Activated CD4-positive, alpha-beta T cell treated with anti-CD3 and anti-CD28 coated beads for 36 hours (primary cell): ENCODE measurements at places on chromosomes 3 and 15.

DNA sequence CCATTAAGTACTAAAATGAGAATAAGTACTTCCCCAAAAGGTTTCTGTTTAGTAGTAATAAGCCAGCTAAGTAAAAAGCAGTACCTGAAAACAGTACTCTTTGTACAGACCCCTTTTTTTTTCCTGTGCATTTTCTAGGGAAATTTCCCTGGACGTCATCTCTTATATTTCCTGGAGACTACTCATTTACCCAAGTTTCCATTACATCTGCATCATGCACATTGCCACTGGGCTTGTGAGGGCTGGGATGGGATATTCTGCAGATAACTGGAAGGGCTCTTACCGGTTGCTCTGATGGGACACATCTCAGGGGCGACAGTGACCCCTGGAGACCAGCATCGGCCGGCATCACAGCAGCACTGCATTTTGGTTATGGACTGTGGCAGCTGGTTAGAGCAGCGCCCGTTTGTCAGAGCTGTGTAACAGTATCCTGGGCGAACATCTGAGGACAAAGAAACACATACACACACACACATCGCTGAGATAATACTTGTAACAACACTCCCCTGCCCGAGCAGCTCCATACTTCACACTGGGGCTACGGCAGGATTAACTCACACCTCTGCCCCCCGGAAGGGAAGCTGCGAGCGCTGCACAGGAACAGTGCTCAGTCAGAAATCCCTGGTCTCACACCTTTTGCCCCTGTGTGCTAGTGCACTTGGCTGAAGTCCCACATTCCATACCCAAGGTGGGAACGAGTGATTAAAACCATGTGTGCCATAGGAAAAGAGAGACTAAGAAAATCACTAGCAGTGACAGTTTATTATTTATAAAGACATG is 124.9 kb downstream of the FBN1 start:
- H3K4me3 ChIP-seq, result no peak overlapping the region
- no peaks in the 10 kb centered on the region for H3K4me1 ChIP-seq
- peaks cover 2% of the 10 kb centered on the region for H3K27me3 ChIP-seq
- no peaks in the 10 kb centered on the region for H3K36me3 ChIP-seq

- no peaks in the 10 kb centered on the region for H3K27me3 ChIP-seq
- H3K27ac ChIP-seq, result no peak overlapping the region
- no peak overlapping the region for H3K4me3 ChIP-seq
- H3K36me3 ChIP-seq, result no peaks in the 10 kb centered on the region
These were observed 315.2 kb upstream of the PDZRN3 start for GRCh38 chr3:73939985-73940384.

GRCh38 chr15:39624806-39625205 is 43.9 kb downstream of the THBS1 start:
- H3K27me3 ChIP-seq, result peaks cover 2% of the 10 kb centered on the region
- H3K4me3 ChIP-seq, result peak overlapping the region; percentile 18
- H3K36me3 ChIP-seq, result peaks cover 6% of the 10 kb centered on the region
- H3K4me1 ChIP-seq, result peaks cover 66% of the 10 kb centered on the region

GRCh38 chr3:102129760-102130608 is 280.7 kb downstream of the NFKBIZ start:
- H3K4me3 ChIP-seq, result no peak overlapping the region
- no peaks in the 10 kb centered on the region for H3K36me3 ChIP-seq
- H3K4me1 ChIP-seq, result peaks cover 21% of the 10 kb centered on the region

DNA sequence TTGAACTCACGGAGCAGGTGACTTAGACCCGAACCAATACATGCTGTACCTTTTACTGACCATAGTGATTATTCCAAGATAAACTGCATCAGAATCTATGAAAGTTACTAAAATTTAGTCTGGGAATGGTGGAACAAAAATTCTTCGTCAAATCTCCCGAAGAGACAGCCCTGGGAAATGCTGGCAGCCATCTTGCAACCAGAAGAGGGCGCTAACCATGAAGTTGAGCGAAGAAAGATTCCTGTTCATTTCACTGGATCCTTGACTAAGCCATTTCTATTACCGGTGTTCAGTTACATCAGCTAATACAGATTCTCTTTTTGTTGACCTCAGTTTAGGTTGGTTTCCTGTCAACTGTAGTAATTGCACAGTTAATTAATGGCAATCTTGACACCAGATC is 199.6 kb downstream of the SLC9A9 start:
- H3K4me1 ChIP-seq, result no peaks in the 10 kb centered on the region
- H3K27ac ChIP-seq, result no peak overlapping the region
- peak; percentile 15 for DNase-seq
- no peaks in the 10 kb centered on the region for H3K27me3 ChIP-seq
- no peak overlapping the region for H3K4me3 ChIP-seq
- peaks cover 3% of the 10 kb centered on the region for H3K36me3 ChIP-seq

DNA sequence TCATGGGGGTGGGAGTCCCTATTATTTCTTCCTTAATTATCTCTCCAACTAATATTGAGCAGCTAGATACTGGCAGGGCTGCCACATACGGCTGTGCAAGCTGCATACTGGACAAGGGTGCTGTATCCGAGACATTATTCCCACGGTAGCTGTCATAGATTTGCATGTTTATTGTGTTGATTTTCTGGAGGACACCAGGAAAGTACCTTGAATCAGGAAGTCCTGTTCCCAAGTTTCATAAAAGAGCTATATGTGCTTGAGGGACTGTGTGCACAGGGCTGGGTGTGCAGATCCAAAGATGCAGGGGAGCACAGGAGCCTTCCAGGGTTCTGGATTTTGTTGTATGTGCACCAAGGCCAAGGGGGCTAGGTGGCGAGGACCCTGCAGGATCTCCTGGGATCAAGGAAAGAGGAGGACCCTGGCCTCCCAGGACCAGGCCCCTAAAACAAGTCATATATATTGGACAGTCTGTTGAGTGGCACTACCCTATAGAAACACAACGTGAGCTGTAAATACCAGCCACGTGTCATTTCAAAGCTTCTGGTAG is 119.2 kb upstream of the ALDH1A3 start:
- peaks cover 20% of the 10 kb centered on the region for H3K27me3 ChIP-seq
- H3K27ac ChIP-seq, result no peak overlapping the region
- no peaks in the 10 kb centered on the region for H3K4me1 ChIP-seq
- no peak overlapping the region for H3K4me3 ChIP-seq
- no peak for DNase-seq

- DNase-seq, result no peak
- H3K36me3 ChIP-seq, result no peaks in the 10 kb centered on the region
- no peak overlapping the region for H3K4me3 ChIP-seq
- no peaks in the 10 kb centered on the region for H3K4me1 ChIP-seq
- H3K27me3 ChIP-seq, result no peaks in the 10 kb centered on the region
These were observed 45.1 kb downstream of the COLQ start for GRCh38 chr3:15476378-15476777.

- no peak overlapping the region for H3K27ac ChIP-seq
- H3K36me3 ChIP-seq, result peaks cover 9% of the 10 kb centered on the region
- H3K4me1 ChIP-seq, result peaks cover 3% of the 10 kb centered on the region
- no peak for DNase-seq
These were observed 18.3 kb downstream of the RTF1 start for GRCh38 chr15:41435037-41435786.

DNA sequence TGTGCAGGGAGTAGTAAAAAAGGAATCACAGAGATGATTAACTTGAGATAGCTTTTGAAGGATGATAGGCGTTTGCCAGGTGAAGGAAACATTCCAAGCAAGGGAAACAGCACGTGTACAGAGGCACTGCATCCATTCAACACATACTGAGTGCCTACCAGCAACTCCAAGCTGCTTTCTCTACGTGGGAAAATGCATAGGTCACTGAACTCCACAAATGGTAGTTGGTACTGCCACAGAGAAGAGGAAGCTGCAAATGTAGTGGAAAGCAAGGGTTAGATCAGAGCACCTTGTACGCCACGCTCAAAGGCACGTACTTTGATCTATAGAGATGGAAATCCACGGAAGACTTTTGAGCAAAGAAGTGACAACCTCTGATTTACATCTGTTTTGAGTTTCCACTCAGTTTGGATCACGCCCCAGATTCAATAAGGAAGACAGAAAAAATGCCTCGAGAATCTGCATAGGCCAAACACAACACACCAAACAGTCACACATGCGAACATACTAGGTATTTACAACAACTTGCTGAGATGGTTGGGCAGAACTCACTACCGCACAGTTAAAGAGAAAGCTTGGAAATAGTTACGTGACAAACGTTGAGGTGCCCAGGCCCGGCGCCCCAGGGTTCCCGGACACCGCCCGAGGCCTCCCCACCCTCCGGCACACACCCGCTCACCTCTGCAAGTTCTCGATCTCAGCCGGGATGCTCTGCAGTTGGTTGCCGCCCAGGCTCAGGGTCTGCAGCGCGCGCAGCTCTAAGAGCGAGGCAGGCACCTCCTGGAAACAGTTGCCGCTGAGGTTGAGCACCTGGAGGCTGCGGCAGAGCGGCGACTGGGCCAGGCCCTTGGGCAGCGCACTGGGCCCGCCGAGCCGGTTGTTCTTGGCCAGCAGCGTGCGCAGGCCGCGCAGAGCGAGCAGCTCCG is 826 bp downstream of the LRRC58 start:
- H3K36me3 ChIP-seq, result peaks cover 35% of the 10 kb centered on the region
- H3K27me3 ChIP-seq, result peaks cover 2% of the 10 kb centered on the region
- peak overlapping the region; percentile 71 for H3K27ac ChIP-seq
- H3K4me3 ChIP-seq, result peak overlapping the region; percentile 91
- peak; percentile 77 for DNase-seq

DNA sequence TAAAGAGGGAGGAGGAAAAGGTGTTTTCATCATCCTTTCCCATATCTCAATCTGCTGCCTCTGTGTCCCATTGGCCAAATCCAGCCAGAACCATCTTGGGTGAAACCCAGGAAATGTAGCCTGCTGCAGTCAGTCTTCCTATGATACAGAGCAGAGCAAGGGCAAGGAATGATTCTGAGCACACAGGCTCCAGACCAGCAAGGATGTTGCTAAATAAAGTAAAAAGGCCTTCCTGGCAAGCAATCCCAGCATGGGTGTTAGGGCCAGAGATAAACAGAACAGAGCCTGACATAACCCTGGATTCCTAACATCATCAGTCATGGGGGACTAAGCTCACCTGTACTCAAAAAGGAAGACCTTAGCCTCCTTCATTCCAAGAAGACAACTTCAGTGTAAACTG is 90.7 kb upstream of the AGTR1 start:
- no peak overlapping the region for H3K27ac ChIP-seq
- H3K4me3 ChIP-seq, result no peak overlapping the region
- H3K4me1 ChIP-seq, result no peaks in the 10 kb centered on the region
- no peak for DNase-seq
